GM12892 (cell line): ENCODE measurements at places on chromosomes 6 and 20.

GRCh38 chr6:44201200-44201599, 15.5 kb upstream of the MYMX start:
- no peak for DNase-seq

GRCh38 chr6:89022798-89023197, 57.8 kb upstream of the PNRC1 start:
- DNase-seq = no peak

DNA sequence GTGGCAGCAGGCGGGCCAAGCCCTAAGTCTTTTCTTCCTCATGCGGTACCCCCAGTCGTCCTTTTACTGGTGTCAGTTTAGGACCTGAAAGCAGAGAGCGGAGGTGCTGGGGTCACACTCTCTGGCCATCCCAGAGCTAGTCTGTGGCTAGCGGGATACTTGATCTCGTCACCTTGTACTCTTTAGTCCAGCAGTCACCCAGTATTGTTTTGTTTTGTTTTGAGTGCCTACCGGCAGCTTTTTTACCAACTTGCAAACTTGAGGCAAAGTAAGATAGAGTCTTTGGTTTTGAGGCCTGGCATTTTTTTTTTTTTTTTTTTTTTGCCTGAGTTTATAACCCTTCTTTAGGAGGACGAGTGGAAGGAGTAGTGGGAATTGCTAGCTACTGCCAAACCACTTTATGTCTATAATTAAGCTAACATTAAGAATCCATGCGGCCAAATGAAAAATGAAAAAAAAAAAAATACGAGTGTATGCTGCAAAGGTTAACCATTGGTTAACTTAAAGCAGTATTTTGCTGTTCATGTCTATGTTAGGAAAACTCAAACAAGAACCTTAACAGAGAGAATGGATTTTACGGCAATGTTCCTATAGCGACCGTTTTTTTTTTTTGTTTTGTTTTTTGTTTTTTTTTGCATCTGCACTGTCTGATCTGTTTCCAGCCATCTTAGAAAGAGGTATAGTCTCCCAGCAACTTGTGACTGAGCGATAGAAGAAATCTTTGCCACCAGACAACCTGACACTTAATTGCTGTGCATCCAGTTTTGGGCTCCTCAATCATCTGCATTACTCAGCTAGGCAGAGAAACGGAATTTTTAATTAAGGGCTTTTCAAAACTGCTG, 56.9 kb downstream of the FAM217A start:
- DNase-seq = no peak

DNA sequence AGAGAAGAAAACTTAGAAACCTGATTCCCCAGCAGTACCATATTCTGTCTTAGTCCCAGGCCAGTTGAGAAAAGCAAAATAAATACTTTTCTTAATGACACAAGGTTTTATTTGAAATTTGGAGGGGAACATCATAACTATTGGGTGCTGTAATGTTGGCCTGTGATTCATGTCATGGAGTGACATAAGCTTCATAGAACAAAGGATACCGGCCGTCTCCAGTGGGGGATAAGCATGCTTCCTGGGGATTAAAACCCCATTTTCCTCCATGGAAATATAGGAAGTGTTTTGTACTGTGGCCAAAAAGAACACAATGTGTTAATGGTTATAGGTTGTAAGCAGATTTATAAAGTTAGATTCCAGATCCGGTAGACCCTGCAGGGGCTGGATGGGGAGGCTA, 18.0 kb downstream of the MTHFD1L start:
- DNase-seq = no peak

DNA sequence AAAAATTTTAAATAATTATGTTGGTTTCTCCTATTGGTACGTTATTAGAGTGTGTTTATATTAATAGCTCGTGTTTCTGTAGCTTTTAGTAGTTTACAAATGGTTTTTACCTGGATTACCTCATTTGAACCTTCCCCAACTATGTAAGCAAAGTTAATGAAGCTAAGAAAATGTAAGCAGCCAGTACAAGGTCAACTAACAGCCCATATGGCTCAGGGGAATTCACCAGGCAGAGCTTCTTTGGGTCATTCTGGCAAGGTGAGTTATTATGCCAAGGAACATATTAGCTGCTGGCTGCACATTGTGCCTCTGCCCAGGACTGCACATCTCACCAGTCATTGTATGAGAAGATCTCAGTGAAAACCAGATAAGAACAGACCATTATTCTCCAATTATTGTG, 27.0 kb upstream of the MARCKS start:
- no peak for DNase-seq

GRCh38 chr6:27700337-27700736, 211.9 kb downstream of the OR2B2 start:
- DNase-seq = no peak

- no peak for DNase-seq
Measured at GRCh38 chr6:12149944-12150510, 137.9 kb downstream of the HIVEP1 start.

- DNase-seq = no peak
Measured at GRCh38 chr6:19827903-19828302, 9.3 kb upstream of the ID4 start.
